ENCODE measurements at places on chromosomes 12 and 14.

DNA sequence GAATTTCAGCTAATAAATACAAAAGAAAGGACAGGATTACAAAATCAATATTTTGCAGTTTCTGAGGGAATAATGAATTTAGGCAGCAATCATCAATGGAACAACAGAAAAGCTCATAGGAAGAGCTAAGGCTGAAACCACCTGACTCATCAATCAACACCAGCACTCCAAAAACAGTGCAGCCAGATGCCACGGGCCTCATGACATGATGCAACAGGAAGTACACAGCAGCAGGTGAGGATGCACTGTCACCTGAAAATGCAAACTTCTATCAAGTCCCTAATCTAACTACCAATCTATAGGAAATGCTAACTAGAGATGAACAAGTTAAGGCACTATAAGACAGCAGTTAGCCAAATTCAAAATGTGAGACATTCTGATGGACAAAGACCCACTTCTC, 21.7 kb downstream of the GNS start:
- no peak for DNase-seq

GRCh38 chr14:103408491-103409155, 23.4 kb downstream of the MARK3 start:
- no peak for DNase-seq

DNA sequence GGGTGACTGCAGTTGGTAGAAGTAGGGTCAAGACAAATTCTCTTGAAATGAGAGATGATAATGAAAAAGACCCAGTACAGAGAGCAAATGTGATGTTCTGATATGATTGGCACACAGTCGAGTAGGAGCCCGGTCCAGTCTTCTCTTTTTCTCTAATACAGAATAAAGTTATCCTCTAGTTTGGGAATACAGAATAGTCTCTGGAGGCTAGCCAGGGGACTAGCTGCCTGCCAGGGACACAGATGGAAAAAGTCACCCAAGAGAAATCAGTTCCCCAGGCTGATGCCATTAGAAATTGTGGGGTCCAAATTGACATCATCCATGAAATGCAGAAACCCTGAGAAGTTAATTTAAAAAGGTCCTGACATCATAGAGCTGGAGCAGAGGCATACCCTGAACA, 177.2 kb upstream of the NEDD1 start:
- DNase-seq = no peak

DNA sequence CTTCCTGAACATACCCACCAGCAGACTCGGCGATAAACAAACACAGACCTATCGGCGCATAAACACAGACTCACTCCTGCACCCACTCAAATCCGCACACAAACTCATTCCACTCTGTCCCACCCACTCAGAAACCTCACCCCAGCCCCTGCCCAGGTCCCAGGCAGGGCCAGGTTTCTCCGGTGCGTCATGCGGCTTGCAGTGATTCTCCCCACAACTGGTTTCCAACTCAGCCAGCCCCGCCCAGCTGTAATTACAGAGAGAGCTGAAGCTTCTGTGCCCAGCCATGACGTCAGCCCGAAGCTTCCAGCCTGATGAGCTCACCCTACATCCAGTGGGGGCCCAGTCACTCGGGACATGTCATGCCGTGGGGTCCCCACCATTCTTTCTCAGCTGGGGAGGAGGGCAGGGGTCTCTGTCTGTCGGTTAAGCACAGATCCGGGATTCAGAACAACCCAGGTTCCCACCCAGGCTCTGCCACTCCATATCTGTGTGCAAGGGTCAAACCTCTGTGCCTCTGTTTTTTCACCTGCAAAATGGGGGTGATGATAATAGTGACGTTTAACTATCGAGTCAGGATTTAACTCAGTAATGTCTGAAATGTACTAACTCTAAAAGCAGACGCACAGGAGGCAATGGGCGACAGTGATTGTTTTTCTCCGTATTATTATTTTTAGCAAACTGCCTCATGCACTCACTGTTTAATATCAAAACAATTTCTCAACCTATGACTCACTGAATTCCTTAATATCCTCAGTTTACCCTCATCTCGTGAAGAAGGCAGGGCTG, 2.3 kb upstream of the HSPB8 start:
- no peak for DNase-seq

DNA sequence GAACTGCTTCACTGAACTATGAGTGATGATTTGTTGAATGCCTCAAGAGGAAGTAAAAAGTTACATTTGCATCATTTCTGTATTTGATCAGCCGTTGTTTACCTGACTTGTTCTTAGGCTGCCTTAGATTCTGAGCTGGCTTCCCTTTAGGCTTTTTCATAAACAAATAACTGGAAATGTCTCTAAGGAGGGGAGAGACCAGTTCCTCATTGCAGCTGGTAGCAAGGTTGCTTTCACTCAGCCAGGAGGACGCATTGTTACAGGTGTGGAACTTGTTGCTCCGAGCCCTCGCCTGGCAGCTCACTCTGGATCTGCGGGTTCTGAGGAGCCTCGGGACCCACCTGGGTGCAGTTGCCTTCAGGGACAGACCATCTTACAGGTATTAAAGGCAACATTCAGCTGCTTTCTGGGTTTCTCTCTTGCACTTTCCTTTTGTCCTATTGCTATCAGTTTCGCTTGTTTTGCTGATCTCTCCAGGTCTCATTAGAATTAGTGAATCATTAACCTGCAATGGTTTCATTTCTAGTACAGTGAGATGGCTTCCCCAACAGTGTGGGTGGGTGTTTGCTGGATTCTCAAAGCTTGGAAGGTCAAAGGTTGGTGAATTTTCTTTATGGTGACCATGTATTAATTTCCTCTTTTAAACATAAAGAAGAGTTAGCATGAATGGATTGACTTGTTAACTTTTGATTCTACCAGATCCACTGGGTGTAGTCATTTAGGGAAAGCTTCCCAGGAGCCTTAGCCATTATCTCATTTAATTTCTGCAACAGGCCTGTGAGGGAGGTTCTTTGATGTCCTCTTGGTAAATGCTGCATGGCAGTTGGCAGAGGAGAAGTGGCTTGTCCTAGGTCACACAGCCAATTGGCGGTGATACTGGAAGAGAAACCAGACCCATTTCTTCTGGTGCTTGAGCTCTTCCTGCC, at the start of gene PLEKHG7:
Gene PLEKHG7, plus strand, starts transcription at position 236 of the 926 bp plus-strand sequence. CDS start 3,643 bp downstream, outside the sequence.
- no peak for DNase-seq

- no peak for DNase-seq
Measured at GRCh38 chr14:103488071-103488470, 34.6 kb downstream of the CKB start.

GRCh38 chr12:21221778-21222177, 90.8 kb downstream of the SLCO1B1 start:
- no peak for DNase-seq

DNA sequence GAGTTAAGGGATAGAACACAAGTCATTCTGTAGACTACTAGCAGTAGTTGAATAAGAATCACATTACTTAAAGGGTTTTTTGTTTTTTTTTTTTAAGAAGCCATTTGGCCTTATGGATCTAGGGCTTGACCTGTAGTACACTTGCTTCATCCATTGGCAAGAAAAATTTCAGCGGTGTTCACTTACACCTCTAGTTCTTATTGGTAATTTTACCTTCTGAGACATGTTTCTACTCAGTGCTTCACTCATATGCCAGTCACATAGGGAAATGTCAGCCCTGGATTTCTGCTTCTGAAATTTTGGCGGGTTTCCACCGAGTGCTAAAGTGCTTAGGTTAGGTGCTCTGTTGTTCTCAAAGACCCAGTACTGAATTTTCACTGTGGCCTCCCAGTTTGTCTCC, 72.9 kb downstream of the FRMD6 start:
- DNase-seq = no peak

DNA sequence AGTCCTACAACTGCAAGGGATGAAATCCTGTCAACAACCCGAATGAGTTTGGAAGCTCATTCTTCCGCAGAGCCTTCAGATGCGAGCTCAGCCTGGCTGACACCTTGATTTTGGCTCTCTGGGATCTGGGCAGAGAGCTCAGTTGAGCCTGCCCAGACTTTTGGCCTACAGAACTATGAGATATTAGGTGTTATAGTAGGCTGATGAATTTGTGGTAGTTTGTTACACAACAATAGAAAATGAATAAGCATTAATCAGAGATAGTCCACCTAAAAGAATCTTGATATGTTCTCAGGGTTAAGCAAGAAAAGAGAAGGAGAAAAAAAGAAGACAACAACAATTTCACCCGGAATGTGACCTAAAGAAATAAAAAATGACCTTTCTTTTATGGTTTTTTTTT, 30.4 kb upstream of the GZMB start:
- no peak for DNase-seq

GRCh38 chr12:87376722-87377121, 652.5 kb downstream of the C12orf50 start:
- no peak for DNase-seq

DNA sequence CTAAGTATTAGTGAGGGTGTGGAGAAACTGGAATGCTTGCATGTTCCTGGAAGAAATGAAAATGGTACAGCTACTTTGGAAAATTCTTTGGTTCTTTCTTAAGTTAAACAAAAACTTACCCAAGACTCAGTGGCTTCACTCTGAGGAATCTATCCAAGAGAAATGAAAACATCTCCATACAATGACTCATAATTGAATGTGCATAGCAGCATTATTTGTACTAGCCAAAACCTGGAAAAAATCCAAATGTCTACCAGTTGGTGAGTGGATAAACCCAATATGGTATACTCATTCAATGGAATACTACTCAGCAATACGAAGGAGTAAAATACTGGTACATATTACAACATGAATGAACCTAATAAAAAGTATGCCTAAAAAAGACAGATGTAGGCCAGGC, 18.0 kb upstream of the CRACR2A start:
- no peak for DNase-seq

GRCh38 chr12:113298861-113299545, 35.9 kb downstream of the SLC8B1 start:
- no peak for DNase-seq

DNA sequence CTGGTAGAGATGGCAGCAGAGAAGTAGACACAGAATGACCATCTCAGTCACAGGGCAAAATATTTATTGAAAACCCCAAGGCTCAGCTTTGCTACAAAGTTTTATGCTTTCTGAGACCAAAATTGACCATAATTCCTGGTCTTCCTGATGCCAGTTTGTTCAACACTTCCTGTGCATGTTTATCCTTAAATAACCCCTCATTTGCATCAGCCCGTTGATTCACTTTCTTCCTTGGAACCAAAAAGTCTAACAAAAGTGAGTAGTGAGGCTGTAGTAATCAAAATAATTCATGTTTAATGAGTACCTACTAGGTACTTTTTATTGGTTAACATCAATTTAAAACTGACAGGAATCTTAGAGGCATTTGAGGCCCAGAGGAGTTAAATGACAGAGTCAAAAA, 51.7 kb downstream of the TRHDE start:
- no peak for DNase-seq

GRCh38 chr14:81772381-81772780, 238.7 kb upstream of the SEL1L start:
- peak; percentile 84 for DNase-seq

- DNase-seq = no peak
Measured at GRCh38 chr12:32397696-32398095, 1.7 kb upstream of the FGD4 start.

- no peak for DNase-seq
Measured at GRCh38 chr12:81207664-81208063, 129.8 kb downstream of the ACSS3 start.

GRCh38 chr12:132287391-132288238, 41.8 kb downstream of the GALNT9 start:
- no peak for DNase-seq

DNA sequence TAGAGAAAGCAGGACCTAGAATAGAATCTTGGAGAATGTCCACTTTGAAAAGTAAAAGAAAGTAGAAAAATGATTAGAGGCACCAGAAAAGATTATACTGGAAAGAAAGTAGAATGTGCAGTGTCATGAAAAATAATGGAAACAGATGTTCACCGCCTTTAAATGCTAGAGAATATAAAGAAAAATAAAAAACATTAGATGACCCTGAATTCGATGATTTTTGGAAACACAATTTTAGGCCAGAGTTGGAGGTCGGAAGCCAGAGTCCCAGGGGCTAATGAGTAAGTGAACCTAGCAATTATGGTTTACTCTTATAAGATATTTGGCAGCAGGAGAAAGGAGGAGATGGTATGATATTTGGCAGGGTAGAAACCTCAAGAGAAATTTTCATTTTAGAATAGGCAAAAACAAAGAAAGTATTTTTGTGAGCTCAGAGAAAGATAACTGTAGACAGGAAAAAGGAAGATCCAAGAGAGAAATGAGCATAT, 37.7 kb downstream of the GYS2 start:
- no peak for DNase-seq

- DNase-seq = no peak
Measured at GRCh38 chr12:131116468-131117117, 162.9 kb downstream of the ADGRD1 start.

- no peak for DNase-seq
Measured at GRCh38 chr12:114500775-114501473, 95.0 kb upstream of the TBX5 start.

- no peak for DNase-seq
Measured at GRCh38 chr14:51750542-51750941, 98.8 kb downstream of the FRMD6 start.

GRCh38 chr12:47903927-47904712, 674 bp downstream of the VDR start:
- peak; percentile 91 for DNase-seq

Measured in HL-60 (cell line).